Right forelimb (tissue), 1 donor: ENCODE measurements at places on chromosomes 12 and 14.

DNA sequence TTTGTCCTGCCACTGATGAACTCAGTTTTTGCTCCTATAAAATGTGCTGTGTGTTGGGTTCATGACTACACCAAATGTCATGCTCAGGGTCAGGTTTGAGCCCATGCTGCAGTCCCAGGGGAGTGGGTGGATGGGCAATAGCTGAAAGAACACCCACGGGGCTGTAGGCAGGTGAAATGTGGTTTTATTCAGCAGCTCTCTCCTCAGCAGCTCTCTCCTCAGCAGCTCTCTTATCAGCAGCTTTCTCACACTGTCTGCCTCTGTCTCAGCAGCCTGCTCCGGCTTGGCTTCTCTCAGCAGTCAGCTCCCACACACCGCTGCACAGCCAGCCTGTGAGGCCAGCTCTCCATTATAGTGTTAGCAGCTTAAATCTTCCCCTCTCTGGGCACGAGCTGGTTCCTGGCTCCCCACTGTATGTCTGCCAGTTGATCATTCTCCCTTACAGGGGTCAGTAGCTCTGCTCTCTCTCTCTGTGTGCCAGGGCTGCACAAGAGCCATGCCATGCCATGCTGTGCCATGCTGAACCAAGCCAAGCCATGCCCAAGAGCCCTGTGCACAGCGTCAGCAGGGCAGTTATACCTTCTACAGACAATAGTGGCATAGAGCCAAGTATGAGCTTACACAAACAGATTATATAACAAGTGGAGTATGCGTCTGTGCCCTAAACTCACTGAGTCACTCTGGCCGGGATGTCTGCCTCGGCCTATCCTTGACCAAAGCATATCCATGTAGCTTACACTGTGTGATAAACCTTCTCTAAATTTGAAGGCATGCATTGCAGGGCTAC lies 303.3 kb upstream of the TMPO start:
- no peak for DNase-seq

- no peak for DNase-seq
Observed at GRCh38 chr12:3759878-3760277, 7.0 kb upstream of the CRACR2A start.

- no peak for DNase-seq
Observed at GRCh38 chr12:4224206-4224889, 49.2 kb upstream of the CCND2 start.

GRCh38 chr14:63205866-63206265 lies 1.6 kb downstream of the RHOJ start:
- DNase-seq = no peak

DNA sequence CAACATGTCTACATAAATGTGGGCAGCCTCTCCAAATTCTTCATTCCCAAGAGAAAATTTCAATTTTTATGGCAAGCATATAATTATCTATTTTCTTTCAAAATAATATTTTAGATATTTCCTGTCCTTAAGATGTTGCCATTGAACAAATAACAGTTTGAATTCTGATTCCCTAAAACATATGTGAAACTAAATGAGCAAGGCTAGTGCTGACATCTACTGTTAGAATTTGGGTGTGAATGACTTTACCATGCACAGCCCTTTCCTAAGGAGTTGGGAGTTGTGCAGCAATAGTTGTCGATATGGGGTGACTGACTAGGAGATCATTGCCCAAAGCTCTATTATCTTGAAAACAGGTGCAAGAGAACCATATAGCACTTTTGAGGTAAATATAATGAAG lies 108.2 kb upstream of the SLC38A4 start:
- DNase-seq = no peak

DNA sequence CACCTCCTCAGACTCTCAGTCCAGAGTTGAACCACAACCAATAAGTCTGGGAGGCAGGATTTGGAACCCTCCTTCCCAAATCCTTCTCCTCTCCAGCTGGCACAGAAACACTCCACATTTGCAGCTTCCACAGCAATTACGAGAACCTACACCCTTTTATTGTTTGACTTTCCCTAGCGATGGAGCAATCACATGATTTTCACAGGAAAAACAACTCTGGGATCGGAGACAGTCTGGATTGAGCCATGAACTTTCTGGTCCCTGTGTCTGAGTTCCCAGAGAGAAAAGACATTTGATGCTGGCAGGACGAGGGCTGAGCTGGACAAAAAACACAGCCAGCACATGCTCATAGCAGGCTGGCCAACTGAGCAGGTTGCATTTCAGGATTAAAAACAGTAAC lies 49.0 kb upstream of the STON2 start:
- peak; percentile 72 for DNase-seq

- DNase-seq = no peak
Observed at GRCh38 chr12:131893605-131894312, 663 bp upstream of the ULK1 start.

DNA sequence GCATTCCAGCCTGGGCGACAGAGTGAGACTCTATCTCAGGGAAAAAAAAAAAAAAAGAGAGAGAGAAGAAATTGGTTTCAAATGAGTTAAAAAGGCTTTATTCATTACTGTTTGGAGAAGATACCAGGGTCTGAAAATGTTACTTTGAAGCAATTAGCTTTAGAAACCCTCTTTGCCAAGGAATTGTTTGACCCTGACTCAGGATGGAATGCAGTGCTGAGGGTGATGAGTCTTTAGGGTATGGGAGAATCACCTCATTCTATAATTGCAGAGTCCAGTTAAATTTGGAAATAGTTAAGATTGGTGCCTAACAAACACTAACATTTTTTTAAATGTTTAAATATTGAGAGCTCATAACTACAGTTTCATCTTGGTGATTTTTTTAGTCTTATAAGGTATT lies 13.3 kb downstream of the RAP1B start:
- DNase-seq = no peak

DNA sequence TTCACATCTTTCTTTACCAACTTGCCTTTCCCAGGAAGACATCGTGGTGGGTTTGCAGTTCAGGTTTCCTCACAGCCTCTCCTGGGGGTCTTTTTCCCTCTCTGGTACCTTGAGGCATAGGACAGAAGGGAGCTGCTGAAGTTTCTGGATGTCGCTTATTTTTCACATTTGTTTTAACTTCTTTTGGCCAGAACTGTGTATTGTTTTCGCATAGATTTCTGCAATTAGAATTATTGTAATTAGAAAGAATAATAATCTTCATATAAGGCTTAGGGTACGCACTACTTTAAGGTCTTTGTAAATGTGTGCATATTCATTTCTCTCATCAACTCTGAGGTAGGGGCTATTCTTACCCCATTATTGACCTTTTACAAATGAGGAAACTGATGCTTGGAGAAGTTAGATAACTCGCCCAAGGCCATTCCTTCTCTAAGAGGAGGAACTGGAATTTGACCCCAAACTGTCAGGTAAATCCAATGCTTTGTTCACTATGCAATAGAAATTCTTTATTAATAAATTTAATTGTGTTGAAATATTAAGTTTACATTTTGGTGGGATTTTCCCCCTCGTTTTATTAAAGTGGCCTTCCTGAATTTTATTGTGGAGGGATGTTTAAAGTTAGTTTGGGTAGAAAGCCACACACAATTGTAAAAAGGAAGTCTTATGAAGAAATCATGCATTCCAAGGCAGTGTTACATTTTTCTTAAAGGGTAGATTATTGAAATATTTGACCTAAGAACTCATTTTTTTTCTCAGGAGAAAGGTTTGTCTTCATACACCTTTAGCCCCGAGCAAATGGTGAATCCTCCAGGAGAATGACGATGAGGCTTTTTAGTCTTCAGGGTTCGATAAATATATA lies 12.1 kb upstream of the SLC38A2 start:
- DNase-seq = no peak

- no peak for DNase-seq
Observed at GRCh38 chr12:110861729-110862128, 14.9 kb downstream of the CCDC63 start.

- peak; percentile 70 for DNase-seq
Observed at GRCh38 chr12:4268329-4269181, 5.0 kb upstream of the CCND2 start.

DNA sequence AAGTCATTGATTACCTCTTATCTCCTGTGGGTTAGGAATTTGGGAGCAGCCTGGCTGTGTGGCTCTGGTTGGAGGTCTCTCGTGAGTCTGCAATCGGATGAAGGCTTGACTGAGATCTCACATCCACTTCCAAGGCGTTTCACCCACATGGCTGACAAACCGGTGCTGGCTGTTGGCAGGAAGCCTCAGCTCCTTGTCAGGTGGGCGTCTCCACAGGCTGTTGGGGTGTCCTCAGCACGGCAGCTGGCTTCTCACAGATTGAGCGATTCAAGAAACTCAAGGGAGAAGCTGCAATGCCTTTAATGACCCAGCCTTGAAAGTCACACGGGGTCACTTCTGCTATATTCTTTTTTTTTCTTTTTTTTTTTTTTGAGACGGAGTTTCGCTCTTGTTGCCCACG lies 28.6 kb upstream of the CORO1C start:
- no peak for DNase-seq

DNA sequence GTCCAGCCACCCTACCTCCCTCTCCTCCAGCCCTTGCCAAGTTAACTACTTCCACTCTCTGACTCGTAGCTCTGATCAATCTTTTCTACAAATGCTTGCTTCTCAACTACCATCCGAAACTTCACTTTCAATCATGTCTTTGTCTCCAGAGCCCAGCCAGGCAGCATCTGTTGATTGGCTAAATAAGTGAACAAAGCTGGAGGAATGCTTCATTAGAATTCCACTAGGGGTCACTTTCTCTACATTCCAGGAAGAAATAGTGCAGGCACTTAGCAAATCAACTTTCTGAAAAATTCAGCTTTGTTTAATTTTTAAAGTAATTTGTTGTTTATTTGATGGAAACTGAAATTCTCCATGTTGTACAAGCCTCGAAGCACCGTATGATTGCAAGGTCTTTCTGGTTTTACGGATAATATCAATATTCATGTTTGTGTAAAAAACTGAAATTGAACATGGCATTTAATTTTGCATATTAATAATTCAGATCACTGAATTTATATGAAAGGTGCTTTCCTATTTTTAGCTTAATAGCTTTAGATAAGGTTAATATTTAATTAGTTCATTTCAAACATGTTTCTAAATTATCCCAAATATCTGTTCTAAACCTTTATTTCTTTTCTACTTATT lies 32.4 kb upstream of the HELB start:
- DNase-seq = no peak

- no peak for DNase-seq
Observed at GRCh38 chr14:39055786-39056474, 47.1 kb downstream of the SEC23A start.

- DNase-seq = no peak
Observed at GRCh38 chr14:20118795-20119194, 8.3 kb downstream of the OR4K17 start.

DNA sequence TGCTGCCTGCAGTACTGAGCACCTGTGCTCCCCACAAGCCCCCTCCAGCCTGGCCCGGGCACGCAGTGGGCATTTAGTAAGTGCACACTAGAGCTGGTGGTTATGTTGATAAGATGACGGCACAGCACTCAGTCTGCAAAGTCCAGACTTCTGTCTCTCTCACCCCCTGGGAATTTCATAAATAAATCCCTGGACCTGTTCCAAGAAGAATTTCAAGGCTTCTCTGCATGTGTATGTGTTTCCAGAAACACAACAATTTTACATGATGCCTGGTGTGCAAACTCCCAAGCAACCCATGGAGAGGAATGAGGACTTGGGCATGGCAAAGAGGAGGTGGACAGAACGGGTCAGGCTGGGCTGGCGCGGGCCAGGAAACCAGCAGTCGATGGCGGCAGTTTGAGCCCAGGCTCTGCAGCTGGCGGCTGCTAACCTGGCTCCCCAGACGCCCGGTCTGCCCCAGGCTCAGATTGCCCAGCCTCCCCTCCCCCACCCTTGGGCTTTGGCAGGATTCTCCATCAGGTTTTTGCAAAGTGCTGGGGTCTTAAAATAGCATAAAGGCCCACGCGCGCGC lies 10.4 kb upstream of the ACVR1B start:
- DNase-seq = no peak

DNA sequence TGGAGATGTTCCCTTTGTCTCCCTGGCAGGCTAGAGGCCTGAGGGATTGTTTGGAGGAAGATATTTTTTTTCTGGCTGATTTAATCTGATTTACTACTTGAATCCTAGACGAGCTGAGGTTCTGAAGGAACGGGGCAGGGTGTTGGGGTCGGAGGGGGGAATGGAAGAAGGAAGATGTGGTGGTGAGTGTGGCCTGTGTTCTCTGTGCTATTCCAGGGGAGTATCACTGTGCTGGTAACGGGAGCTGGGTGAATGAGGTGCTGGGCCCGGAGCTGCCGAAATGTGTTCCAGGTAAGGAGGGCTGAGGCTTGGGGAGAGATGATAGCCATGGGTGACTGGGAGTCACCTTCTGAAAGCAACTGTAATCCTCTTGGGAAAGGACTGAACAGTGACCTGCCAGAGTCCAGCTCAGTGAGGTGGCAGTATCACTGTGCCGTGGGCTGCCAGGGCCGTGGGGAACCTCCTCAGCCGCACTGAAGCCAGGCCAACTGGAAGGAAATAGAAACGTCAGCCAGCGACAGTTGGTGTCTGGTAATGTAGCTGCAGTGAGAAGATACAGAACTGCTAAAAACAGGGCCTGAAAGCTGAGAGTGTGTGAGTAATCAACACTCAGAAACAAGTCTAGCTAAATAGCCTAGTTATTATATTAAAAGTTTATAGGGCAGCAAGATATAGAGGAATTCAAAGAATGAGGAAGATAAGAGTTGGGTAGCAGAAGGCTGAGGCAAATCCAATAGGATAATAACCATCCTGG lies 7.9 kb downstream of the C1S start:
- no peak for DNase-seq
